Left cardiac atrium (tissue), 4 donors: ENCODE measurements at places on chromosomes 2 and 18.

- no peak for DNase-seq
Measured at GRCh38 chr18:77111951-77112746, 20.4 kb downstream of the MBP start.

GRCh38 chr2:240232961-240233884, 92.8 kb upstream of the OTOS start:
- peak; percentile 86 for DNase-seq

- no peak for DNase-seq
Measured at GRCh38 chr2:226622484-226622883, 177.1 kb downstream of the IRS1 start.

DNA sequence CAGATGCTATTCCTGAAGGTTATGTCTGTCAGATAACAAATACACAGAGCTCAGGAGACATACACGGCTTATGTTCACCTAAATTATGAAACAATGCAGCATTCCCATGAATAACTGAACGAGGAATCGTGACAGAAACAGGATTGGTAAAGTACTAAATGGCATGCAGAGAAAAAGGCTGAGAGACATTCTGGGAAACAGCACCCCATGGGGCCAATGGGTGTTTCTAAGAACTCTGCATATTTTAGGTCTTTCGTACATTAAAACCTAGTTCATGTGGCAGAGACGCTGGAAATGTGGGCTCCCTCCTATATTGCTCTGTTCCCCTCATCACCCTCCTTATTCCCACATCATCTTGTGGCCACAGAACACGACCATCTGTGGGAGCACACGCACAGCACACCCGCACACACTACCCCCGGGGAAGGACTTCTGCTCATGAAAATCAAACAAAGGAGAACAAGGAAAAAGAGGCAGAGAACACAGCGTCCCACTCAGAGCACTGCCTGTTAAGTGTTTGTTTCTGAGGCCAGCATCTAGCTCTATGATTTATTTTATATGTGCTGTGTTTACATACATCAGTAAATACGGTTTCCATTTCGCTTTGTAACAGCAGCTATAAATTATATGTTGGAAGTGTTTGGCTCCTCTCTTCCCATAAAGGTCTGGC, 143.6 kb downstream of the AFF3 start:
- no peak for DNase-seq

DNA sequence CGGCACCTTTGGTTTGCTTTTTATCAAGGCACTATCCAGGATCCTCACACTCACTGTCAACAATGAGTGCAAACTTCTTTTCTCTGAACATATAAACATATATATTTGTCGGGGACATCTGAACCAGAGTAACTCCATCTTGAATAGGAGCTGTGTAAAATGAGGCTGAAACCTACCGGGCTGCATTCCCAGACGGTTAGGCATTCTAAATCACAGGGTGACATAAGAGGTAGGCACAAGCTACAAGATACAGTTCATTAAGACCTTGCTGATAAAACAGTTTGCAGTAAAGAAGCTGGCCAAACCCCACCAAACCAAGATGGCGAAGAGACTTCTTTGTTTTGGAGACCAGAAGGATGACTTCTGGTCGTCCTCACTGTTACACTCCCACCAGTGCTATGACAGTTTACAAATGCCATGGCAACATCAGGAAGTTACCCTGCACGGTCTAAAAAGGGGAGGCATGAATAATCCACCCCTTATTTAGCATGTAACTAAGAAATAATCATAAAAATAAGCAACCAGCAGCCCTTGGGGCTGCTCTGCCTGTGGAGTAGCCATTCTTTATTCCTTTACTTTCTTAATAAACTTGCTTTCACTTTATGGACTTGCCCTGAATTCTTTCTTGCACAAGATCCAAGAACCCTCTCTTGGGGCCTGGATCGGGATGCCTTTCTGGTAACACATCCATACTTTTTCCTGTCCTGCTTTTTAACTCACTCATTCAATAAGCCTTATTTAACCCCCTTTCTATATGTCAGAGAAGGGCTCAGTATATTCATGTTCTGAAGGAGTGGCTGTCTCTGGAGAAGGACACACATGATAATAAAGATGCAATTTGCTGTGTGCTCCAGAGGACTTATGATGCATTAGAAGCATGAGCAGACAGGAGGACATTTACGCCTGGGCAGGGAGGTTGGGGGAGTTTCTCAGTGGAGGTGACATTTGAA, 65.4 kb downstream of the TACR1 start:
- no peak for DNase-seq

- DNase-seq, result no peak
Measured at GRCh38 chr18:24315170-24315569, 82.5 kb downstream of the OSBPL1A start.

GRCh38 chr18:63073481-63073880, 246.1 kb downstream of the BCL2 start:
- no peak for DNase-seq

GRCh38 chr2:113755035-113755834, 1.2 kb downstream of the SLC35F5 start:
- DNase-seq, result no peak

DNA sequence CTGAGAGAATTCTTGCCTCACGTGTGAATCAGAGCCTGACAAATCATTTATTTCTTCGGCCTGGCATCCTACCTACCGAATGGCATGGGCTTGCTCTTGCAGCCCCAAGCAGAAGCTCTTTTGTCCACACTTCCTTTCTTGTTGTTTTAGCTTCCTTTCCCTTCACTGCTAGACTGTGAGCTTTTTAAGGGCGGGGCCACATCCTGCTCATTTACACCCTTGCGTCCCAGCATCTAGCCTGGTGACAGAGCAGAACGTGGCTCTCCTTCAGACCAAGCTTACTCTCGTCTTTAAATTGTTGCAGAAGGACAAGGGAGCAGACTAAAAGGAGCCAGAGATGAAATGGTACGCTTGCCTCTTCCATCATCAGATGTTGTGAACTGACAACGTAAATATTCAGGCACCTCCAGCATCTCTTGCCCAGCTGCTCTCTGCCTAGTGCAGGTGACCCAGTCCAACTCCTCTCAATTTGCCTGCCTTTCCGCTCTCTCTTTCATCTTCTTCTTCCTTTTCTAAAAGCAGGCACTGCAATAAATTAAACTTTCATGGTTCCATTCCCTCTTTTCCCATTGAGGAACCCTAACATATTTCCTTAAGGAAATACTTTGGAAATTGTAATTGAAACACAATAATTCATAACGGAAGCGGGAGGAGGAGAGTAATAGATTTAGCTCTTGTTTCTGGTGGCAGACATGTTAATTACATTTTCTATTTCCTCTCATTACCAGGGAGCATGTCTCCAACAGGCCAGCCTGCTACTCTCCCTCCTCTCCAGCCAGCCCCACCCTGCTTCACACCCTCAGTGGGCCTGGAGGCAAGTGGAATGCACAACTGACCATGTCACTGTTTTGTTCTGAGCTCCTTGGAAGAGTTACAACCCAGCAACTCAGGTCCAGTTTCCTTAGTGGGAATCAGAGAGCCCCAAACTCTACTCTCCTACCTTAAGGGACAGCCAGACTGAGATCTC, 228.1 kb upstream of the TRIB2 start:
- no peak for DNase-seq
